Bronchial epithelial cell (primary cell): ENCODE measurements at places on chromosomes 6 and 20.

DNA sequence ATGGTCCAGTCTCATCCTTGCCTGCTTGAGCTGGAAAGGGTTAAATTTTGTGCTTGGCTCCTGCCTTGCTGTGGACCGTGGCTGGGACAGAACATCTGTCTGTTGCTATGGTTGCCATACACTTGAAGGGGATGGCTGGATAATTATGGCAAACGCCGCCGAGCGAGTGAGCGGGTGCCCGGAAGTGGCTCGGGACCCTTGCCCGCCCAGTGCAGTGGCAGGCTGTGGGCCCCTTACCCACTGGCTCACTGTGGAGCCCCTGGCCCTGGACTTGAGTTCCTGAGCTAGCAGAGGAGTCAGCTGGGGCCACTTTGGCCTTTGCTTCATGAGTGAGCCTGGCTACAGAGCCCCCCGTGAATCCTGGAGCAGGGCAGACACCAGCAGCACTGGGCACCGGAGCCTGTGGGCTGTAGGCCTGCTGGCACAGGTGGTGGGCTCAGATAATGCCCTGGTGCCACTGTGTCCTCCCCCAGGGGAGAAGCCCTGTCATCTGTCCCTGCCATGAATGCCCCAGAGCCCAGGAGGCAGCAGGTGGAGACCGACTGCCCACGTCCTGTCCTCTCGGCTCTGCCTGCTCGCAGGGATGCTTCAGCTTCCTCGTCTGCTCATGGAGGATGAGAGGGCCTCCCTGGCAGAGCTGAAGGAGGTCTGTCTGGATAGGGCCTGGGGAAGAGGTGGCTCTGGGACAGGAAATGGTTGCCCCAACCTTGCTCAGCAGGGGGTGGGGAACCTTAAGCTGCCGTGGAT is 25.5 kb upstream of the NOL4L start:
- no peak for DNase-seq

- no peak for DNase-seq
Measured at GRCh38 chr6:14149739-14150130, 32.2 kb downstream of the CD83 start.

- no peak for DNase-seq
Measured at GRCh38 chr6:35385457-35386202, 43.3 kb downstream of the PPARD start.

DNA sequence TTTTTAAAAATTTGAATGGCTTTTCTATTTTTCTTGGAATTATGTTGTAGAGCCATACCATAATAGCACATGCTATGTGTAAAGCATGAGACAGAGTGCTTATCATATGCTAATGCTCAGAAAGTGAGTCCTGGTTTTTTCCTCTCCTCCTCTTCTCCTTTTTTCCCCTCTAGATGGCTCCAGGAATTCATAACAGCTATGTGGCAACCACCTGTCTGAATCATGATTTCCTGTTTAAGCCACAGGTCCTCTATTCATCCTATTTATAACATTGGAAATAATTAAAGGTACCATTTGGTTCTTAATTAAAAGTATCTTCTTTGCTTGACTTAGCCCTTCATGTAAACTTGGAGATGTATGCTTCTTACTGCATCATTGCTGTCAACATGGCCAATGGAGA is 260.0 kb upstream of the MAP3K7 start:
- peak; percentile 89 for DNase-seq

GRCh38 chr6:35185971-35186370 is 27.8 kb upstream of the SCUBE3 start:
- DNase-seq: no peak

DNA sequence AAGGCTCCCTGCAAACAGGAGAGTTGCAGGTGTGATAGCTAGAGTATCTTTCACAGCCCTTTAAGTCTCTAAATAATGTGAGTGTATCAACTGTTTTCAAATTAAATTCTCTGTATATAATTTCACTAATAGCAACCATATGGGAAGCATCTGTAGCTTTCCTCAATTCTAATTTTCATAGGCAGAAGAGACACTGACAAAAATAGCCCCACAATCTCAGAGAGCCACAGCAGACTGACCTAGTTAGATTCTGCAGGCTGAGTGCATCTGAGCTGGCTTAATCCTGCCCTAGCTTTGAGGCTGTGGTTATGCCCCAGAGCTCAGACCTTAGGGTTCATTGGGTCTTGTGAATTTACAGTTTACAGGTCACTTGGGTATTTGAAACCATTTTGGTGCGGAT is 63.9 kb downstream of the MAP7 start:
- DNase-seq: no peak

- no peak for DNase-seq
Measured at GRCh38 chr6:126385536-126385935, 45.6 kb downstream of the CENPW start.

DNA sequence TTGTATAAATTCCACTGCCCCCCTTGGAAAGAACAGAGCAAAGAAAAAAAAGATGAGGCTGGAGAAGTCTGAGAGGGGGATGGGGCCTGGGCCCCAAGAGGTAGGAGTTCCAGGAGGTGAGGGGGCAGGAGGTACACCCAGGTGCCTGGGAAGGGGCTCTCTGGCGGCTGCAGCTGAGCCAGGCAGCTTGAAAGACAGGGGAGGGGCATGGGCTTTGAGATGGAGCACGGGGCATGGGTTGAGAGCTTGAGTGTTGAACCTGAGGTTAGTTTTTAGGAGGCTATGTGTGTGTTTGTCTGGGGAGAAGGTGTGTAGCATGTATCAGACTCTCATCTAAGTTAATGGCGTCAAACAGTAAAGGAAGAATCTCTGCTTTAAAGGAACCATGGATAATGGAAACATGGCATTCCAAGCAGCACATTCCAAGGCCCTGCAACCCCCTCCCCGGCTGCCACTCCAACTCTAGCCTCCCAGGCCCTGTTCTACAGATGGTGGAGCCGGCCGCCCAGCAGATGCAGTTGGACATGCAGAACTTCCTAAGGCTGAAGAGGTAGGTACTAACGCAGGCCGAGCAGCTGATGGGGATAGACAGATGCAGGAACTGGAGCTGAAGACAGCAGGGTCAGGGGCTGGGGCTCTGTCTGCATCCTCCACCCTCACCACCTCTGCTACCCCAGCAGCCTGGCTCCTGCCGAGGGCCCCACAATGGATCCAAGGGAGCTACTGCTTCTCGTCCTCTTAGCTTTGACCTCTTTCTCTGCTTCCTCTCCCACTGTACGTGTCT is 42.1 kb downstream of the MDFI start:
- DNase-seq: no peak
